ENCODE measurements at places on chromosomes 4 and X.

DNA sequence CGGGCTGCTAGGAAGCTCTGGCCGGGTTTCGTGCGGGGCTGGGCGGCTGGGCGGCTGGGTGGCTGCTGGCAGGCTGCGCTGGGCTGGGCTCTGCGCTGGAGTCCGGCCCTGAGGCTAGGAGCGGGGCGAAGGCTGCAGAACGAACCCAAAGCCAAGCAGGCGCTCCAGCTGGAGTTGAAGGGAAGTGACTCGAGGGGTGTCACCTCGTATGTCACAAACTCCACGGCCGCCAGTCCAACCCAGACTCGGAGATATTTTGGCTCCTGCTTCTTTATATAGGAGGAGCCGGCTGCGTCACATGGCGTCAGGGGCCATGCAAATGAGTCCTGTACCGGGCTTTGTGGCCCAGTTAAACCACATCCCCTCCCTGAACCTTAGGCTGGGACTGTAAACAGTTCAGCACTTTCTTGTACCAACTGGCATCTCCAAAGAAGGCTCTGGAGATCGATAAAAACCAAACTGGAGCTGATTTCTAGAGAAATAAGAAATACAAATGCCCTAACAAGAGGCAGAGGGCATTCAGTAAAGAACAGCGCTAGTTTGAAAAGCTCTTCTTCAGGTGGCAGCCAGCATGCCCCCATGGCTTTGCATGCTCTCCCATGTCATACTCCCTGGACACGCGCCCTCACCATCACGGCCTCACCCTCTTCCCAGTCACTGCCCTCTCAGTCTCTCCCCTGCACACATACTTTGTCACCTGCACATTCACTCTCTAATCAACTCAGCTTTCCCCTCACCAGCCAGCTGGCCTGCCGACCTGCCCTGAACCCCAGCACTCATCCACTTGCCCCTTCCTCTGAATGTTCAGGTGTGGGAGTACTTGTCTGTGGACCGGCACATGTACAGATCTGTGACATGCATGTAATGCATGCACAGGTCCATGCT lies 58.5 kb downstream of the TSC22D3 start:
- DNase-seq, result peak; percentile 77

DNA sequence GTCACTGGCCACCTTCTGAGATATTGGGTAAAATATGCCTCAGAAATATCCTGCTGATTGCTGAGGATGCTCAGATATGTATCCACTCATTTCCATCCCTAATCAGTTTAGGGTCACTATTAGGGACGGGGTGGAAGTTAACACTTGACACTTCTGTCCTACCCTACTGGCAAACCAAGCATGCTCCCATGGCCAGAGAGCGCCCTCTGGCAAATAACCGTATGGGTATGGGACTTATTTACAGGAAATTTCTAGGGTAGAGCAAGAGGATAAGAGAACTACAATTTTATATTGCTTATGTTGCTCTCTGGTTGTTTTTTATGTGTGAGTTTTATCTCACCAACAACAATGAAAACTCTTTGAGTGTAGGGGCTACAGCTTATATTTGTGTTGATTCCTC lies 86.8 kb upstream of the TSPAN7 start:
- DNase-seq, result no peak

DNA sequence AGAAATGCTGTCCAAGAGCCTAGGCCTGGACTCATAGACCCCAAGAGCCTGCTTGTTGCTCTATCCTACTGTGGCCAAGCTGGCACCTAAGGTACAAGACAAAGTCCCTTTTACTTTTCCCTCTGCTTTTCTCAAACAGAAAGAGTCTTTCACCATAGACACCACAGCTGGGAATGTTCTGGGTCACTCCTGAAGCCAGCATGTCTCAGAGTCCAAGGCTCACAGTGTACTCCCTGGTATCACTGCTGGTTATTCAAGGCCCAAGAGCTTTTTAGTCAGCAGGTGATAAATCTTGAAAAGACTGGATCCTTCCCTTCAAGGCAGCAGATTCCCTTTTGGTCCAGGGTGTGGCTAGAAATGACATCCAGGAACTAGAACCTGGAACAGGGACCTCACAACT lies 328.8 kb downstream of the IQCM start:
- no peak for DNase-seq

- DNase-seq, result no peak
These were observed 89.5 kb downstream of the HS3ST1 start for GRCh38 chr4:11338956-11339782.

DNA sequence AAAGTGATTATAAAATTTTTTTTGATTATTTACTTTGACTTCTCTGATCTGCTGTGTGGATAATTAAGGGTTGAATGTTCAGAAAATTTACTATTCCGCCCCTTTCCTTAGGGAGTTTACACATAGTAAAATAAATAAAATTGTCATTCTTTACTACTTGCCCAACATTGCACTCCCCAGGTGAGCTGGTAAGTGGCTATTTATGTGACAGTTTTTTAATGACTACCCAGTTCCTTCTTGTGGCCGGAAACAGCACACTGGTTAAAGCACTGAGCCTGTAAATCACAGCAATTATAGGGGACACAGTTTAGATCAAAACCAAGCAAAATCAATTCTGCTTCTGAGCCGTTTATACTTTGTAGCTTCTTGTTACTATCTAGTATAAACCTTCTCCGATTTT lies 158.1 kb downstream of the FHIP1A start:
- DNase-seq, result no peak

GRCh38 chr4:28179126-28179525 lies 1318.5 kb downstream of the STIM2 start:
- no peak for DNase-seq

DNA sequence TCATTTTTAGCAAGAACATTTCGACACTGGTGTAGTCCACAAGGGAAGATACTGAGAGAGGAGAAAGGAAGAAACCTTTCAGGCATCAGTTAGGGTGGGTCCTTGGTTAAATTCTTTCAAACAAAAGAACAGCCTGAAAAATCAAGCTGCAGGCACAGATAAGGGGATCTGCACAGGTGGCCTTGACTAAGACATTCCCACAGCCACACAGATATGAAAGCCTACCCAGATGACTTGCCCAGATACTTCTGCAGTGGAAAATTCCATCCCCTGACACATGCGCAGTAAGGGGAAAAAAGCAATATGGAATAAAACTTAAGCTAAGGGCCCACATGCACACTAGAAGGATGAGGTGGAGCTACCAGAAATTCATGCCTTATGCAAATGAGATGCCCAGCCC lies 8.9 kb upstream of the TMEM165 start:
- DNase-seq, result no peak

- DNase-seq, result no peak
These were observed 1.2 kb downstream of the SLC39A8 start for GRCh38 chr4:102343964-102344519.

GRCh38 chrX:153961292-153961691 lies 10.3 kb downstream of the HCFC1 start:
- DNase-seq, result no peak

- DNase-seq, result no peak
These were observed 98.0 kb upstream of the MAP9 start for GRCh38 chr4:155474758-155475157.

DNA sequence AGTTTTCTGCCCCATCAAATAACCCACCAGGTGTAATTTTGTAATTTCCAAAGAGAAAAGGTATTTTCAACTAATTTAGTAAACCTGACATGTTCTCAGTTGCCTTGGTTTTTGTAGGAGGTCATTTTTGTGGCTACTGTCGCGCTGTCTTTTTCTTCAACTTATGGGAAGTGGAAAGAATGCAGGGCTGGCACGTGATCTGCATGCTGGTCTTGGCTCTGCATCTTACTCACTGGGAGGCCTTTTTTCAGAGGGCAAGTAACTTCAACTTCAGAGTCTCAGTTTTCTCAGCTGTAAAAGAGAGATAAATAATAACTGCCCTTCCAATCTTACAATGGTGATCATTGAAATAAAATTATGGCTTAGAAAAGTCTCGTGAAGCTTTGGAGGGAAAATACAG lies 109.9 kb upstream of the SMIM10 start:
- no peak for DNase-seq

GRCh38 chrX:103107836-103108235 lies 14.9 kb upstream of the NXF3 start:
- no peak for DNase-seq

GRCh38 chr4:75673959-75674328 lies 733 bp upstream of the G3BP2 start:
- no peak for DNase-seq

- peak; percentile 99 for DNase-seq
These were observed 89.7 kb downstream of the LRP2BP start for GRCh38 chr4:185305979-185306442.

DNA sequence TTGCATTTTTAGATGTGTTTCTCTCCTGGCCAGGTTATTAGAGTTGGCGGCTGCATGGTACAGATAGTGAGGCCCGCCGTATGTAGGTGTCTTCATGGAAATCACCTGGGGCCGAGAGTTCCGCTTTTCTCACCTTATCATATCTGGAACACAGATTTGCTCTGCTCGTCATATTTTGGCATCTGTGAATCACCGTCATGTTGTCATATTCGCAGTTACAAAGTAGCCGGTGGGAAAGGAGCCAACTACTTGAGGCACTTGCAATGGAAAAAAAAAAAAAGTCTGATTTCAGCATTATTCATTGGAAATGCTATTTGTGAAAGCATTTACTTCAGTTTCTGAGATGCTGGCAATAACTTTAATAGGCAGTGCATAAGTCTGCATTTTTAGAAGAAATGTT lies 1715.2 kb upstream of the TENM3 start:
- DNase-seq, result peak; percentile 47

DNA sequence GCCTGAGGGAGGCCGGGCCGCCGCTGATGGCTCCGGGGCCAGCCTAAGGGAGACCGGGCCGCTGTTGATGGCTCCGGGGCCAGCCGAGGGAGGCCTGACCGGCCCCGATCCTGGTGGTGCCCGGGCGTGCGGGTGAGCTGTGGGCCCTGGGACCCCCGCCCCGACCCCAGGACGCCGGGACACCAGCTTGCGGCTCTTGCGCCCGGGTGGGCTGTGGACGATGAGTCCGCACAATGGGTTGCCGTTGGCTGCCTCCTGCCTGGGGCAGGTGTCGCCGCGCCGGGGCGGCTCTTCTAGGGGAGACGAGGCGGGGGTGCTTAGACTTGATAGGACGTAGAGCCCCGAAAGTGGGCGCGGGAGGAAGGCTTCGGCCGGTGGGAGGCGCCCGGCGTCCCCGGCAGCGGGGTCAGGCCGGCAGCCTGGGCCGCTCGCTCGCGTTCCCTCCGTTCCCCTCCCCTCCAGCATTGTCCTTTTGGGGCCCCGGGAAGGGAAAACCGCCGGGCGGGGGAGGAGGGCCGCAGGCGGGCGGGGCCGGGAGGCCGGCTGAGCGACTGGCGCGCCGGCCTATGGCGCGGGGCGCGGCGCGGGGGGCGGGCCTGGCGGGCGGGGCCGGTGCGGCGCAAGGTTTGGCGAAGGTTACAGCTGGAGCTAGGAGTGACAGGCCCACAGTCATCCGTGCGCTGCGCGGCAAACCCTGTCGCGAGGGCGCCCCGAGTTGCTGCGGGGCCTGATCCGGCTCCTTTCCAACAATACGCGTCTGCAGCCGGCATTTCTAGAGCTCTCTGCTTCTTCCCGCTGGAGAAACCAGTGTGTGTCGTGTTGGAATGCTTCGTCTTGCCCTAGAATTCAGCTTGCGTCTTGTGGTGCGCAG lies 819 bp downstream of the KIAA0232 start:
- peak; percentile 82 for DNase-seq

GRCh38 chr4:53852343-53852742 lies 212.1 kb downstream of the CHIC2 start:
- DNase-seq, result no peak

DNA sequence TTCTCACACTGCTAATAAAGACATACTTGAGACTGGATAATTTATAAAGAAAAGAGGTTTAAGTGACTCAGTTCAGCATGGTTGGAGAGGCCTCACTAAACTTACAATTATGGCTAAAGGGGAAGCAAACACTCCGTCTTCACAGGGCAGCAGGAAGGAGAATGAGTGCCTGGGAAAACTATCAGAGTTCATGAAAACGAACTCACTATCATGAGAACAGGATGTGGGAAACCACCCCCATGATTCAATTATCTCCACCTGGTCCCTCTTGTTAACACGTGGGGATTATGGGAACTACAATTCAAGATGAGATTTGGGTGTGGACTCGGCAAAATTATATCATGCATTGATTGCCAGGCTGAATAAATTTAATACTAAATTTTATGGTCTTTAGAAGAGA lies 592.7 kb downstream of the GRXCR1 start:
- DNase-seq, result no peak

GRCh38 chr4:99800332-99801004 lies 16.2 kb upstream of the DAPP1 start:
- no peak for DNase-seq

- no peak for DNase-seq
These were observed 1568.6 kb upstream of the PCDH7 start for GRCh38 chr4:29151584-29151983.
